ENCODE measurements at places on chromosomes 4 and X.

- no peak for DNase-seq
Measured at GRCh38 chr4:5888222-5889001, 4.5 kb downstream of the CRMP1 start.

GRCh38 chr4:17707671-17708070, 73.8 kb downstream of the FAM184B start:
- no peak for DNase-seq

DNA sequence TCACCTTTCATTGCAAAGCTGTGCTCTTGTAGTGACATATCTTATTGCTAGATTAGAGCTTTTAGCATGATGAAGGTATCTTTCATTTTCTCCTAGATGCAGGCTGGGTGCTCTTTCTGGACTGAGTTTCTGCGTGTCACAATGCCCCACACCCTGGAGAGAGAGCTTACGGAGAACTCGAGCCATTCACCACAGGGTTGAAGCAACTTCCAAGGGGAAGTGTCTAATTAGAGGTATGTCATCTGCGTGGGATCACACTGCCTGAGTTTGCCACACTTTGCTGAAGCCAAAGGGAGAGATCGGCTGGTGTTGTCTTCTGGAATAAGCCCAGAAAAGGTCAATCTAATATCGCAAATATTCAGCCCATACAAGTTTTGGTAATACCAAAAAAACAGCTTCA, 179.3 kb upstream of the MBNL3 start:
- DNase-seq: no peak

DNA sequence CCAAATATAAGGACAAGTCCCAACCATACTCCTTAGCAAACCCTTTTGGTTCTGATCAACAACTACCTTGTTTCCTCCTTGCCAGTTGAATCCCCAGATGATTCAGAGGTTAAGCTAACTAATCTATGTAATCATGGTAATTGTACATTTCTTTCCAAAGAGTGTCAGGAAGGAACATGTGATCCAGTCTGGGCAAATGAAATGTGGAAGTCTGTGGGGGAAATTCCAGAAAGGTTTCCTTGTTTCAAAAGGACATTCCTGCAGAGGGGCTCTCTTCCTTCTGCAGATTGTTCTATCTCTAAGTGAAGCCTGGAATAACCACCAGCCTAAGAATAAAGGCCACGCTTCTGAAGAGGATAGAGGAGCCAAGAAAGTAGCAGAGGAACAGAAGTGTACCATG, 7.0 kb downstream of the PRSS12 start:
- DNase-seq: no peak

DNA sequence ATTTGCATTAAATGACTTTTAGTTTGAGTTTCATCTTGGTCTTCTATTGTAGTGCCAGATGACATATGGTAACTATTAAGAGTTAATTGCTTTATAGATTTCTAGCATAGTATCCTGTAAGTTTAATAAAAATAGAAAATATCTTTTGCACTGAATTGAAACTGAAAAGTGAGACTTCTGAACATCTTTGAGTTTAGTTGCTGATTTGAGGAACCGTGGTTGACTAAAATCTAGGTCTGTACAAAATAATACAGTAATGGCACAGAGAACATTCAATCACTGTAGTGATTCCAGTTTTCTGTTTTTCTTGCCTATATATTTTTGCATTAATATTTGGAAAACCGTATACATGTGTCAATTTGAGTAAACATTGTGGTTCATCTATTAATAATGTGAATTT, 60.7 kb downstream of the SPATA4 start:
- no peak for DNase-seq

GRCh38 chrX:102899940-102900916, 36.8 kb upstream of the RAB40AL start:
- DNase-seq: peak; percentile 74

- no peak for DNase-seq
Measured at GRCh38 chr4:6534618-6535328, 40.2 kb upstream of the MAN2B2 start.

DNA sequence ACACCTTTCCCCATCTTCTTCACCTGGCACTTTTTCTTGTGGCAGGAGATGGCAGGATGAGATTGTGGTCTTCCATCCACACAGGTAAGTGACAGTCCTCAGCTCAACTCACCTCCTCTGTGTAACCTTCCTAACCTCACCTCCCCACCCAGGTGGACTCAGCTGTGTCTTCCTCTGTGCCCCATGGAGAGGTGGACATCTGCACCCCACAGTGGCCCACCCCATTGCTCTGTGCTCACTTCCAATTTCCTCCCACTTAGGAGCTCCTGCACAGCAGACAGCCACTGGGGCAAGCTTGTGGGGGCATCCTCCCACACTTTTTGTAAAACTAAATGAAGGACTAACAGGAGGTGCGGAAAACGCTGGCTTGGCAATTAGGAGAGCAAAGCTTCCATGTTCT, 61.6 kb downstream of the MSX1 start:
- DNase-seq: no peak

GRCh38 chr4:125526420-125526819, 211.7 kb downstream of the FAT4 start:
- no peak for DNase-seq

GRCh38 chrX:11108253-11108941, 2.7 kb upstream of the HCCS start:
- DNase-seq: no peak

GRCh38 chrX:140525448-140525847, 20.6 kb upstream of the SOX3 start:
- no peak for DNase-seq

DNA sequence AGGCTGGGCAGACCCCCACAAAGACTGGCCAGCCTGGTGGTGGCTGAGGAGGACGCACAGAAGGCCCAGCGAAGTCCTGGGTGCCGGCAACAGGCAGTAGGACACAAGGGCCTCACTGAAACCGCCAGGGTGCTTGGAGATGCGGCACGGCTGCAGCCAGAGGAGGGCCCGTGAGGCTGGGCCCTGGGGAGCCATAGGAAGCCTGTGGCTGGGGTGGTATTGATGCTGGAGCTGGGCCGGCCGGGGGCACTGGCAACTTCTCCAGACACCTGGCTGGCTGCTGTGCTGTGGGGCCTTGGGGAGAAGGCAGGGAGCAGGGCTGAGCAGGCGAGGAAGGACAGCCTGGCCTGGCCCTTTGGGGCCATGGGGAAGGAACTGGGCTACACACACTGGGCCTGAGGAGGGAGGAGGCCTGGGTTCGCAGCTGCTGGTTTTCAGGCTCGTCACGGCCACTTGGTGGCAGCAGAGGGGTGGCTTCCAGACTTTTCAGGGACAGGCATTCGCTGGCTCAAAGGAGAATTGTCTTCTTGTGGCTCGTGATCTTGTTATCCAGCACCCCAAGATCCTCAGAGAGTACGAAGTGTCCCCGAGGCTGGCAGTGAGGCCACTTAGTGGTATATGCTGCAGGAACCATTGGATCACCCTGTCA, 37.2 kb downstream of the ATP2B3 start:
- peak; percentile 73 for DNase-seq

GRCh38 chr4:8516996-8517550, 63.1 kb upstream of the GPR78 start:
- no peak for DNase-seq

GRCh38 chr4:4555916-4556315, 14.1 kb upstream of the STX18 start:
- DNase-seq: no peak

GRCh38 chr4:52824603-52825459, 37.3 kb upstream of the RASL11B start:
- no peak for DNase-seq

GRCh38 chrX:21986596-21986995, 45.5 kb upstream of the PHEX start:
- no peak for DNase-seq

All from CD4-positive, alpha-beta T cell treated with Interleukin-6 for 4 hours (primary cell).